COR-L47 (cell line): ENCODE measurements at places on chromosomes 2 and 18.
A peak's percentile ranks its signal among the peaks of the same experiment; 100 is the strongest.

GRCh38 chr2:112175333-112175732 lies 37.1 kb downstream of the FBLN7 start:
- no peak for DNase-seq

DNA sequence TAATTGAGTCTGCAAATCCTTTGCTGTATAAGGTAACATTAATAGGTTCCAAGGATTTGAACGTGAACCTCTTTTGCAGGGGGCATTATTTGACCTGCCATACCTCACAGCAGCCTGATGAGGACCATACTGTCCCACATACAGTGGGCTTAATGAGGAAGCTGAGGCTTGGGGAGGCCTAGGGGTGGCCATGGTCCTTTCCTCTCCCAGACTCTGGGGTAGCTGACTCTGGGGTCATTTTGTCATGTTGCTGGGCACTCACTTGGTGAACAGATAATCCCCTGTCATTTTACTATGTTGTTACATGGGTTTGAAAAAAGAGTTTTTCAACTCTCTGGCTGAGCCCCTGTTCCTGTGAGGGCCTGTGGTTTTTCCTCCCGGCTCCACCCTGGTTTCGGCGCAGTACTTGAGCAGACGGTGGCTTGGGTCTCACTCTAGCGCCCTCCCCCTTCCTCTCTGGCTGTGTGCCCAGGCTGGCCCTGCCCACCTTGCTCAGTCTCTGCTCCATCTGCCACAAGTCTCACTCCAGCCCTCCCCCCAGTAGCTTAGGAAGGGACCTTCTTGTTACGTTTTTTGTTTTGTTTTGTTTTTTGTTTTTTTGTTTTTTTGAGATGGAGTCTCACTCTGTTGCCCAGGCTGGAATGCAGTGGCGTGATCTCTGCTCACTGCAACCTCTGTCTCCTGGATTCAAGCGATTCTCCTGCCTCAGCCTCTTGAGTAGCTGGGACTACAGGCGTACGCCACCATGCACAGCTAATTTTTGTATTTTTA lies 21.0 kb downstream of the INPP4A start:
- DNase-seq = peak; percentile 83

DNA sequence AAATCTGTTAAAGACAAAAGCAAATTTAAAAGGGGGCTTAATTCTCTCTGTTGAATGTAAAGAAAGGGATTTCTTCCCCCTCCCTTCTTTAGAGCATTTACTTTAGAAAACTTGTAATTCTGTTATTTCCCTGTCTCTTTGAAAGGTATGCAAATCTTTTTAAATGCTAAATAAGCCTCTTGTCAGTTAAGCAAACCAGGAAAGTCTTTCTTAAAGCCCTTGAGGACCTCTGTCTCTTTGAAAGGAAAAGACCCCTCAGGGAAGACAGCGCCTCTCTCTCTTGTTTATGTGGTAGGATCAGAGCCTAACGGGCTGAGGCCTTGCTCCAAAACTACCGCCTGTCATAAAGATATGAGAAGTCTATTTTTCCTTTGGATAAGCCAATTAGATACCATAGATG lies 139.9 kb upstream of the CDH7 start:
- DNase-seq = no peak

- DNase-seq = no peak
These were observed 240.1 kb upstream of the MEX3C start for GRCh38 chr18:51437280-51438271.

GRCh38 chr2:42928161-42928691 lies 135.8 kb upstream of the HAAO start:
- DNase-seq = peak; percentile 91

DNA sequence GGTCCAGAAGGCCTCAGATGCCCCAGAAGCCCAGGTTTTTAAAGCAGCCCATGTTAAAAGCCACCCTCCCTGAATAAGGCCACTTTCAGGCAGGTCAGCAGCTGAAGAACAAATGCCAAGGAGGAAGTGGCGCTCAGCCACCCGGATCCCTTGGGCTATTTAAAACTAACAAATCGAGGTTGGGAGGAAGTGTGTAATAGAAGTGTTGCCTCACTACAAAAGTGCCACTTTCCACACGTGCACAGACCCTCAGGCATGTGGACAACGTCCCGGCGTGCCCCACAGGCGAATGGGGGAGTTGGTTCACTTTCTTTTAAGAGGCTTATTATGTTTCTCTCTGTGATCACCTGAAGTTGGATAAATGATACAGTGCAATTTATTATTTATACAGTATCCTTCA lies 173.8 kb upstream of the SALL3 start:
- no peak for DNase-seq

DNA sequence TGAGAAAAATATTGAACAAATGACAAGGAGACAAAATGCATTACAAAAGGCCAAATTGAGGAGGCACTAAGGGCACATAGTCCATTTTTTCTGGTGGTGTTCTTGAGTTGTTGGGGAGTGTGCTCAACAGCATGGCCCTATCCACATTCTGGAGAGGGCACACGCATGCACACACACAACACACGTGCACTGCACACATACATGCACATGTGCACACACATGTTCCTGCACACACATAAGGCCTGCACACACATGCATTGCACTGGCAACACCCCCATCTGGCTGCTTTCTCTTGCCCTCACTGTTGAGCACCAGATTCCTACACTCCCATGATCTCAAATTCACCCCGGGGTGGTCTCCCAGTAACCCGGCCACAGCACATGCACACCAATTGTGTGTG lies 659.2 kb upstream of the RAB6C start:
- no peak for DNase-seq

DNA sequence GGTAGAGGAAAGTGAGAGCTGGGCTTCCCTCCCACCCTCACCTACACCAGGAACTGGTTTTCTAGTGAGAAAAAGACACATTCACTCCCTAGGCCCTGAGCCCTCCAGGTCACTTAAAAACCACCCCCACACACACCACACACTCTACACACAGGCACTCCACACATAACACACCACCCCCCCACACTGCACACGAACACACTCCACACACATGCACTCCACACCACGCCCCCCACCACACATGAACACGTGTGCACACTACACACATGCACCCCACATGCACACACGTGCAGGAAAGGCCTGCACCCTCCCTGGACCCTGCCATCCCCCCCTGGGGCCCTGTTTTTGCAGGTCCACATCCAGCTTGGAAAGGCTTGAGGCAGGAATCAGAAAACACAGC lies 67.6 kb downstream of the RALBP1 start:
- DNase-seq = no peak

DNA sequence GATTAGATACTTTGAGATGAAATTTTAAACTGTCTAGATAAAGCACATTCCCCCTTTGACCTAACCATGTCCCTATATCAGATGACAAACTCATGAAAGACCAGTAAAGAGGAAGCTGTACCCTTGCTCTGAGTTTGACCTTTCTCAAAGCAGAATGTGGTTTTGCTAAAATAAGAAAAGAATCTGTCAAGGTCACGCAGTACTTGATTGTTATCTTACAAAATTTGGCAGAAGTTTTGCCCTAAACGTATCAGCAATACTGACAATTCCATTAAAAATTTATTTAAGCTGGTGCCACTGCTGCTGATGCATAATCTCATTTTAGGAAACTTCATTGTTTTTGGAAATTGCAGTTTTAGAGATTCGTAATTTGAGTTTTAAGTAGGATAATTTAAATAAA lies 31.2 kb upstream of the GALM start:
- DNase-seq = no peak

DNA sequence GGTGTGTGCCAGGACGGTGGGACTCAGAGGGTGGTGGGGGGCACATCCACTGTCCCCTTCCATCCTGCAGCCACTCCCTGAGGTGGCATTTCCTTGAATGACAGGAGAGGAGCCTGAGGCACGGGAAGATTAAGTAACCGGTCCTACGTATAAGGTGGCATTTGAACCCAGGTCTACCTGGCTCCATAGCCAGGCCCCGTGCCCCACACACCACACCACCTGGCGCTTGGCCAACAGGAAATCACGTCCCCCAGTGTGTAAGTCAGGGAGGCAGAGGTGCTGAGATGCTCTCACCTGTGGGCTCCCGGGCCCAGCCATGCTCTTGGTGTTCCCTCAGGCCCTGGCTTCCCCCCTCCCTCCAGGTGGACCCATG lies 53.7 kb downstream of the HPCAL1 start:
- DNase-seq = no peak

GRCh38 chr18:22688877-22689496 lies 244.1 kb upstream of the RBBP8 start:
- no peak for DNase-seq

DNA sequence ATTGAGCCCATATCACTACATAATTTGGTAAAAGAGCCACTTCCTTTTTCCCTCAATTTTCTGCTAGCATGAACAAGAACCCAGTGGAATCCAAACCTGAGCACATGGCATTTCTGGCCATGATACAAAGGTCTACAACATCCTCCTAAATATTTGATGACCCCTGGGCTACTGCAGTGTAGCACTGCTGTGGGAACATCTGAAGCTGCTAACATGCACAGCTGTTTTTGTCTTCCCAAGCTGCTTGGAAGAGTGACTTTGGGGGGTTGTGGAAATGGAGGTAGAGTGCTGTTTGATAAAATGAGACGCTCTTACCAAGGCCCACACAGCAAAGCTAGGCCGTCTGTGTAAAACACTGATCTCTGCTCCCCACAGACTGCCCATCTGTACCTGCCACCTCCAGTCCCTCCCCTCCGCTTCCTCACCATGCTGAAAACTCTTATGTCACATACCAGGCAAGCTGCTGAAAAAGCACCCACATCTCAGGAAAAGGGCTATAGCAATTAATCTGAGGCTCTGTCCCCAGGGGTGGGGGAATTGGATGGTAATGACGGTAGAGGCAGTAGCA lies 197.2 kb upstream of the HNRNPA3 start:
- no peak for DNase-seq

DNA sequence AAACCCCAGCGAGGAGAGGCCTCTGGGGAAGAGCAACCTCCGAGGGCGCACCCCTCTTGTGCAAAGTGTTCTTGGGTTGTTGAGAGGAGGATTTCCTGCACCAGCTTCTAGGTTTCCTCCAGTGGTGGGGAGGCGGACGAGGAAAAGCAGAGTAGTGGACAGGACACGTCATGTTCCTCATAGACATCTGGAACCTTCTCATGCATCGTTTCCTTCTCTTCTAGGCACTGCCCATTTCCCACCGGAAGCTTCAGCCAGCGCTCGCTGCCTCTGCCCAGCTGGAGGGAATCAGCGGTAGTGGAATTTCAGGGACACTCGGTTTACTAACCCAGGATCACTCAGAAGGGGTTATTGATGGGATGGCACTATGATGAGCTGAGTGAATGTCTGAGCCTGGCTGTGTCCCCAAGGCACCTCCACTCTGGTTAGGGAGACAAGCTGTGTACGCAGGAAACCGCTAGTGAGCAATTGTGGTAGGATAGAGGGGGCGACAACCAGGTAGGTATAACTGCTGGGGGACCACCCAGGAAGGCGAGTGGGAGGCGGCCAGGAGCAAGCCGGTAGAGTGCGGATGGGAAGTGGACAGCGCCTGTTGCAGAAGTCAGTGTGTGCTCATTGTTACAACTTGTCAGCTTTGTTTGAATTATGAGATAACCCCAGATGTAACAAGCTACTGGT lies 960 bp upstream of the APOB start:
- no peak for DNase-seq

GRCh38 chr2:27958711-27959378 lies 68.3 kb downstream of the BABAM2 start:
- no peak for DNase-seq

GRCh38 chr18:63676526-63677323 lies 15.0 kb upstream of the SERPINB3 start:
- DNase-seq = peak; percentile 31

- DNase-seq = peak; percentile 50
These were observed 147.9 kb downstream of the GALNT3 start for GRCh38 chr2:165645930-165646831.

GRCh38 chr2:171522788-171523087 lies 464 bp downstream of the CYBRD1 start:
- no peak for DNase-seq

GRCh38 chr2:29155578-29155977 lies 40.4 kb downstream of the CLIP4 start:
- DNase-seq = no peak
